Right cardiac atrium (tissue), 5 donors: ENCODE measurements at places on chromosomes 5 and 9. TPM values are rescaled to one million over a fixed set of nuclear protein-coding genes. Genes with fewer than 3 reads are reported as not detected.

Gene ACOT12
- polyA plus RNA-seq = not detected

Gene PALM2AKAP2
- polyA plus RNA-seq = 7.6 TPM

Gene PRDM9
- polyA plus RNA-seq = not detected

Gene WNT8A
- not detected for polyA plus RNA-seq

Gene TSSK1B
- polyA plus RNA-seq = 0.07 TPM

- DNase-seq = no peak
These were observed 34.3 kb upstream of the RNF130 start for GRCh38 chr5:180105827-180106312.

- no peak for DNase-seq
These were observed 5.6 kb upstream of the ARL15 start for GRCh38 chr5:54315736-54316528.

- no peak for DNase-seq
These were observed 36.6 kb downstream of the CTNNA1 start for GRCh38 chr5:138789771-138790242.

GRCh38 chr5:119541716-119542115, 87.6 kb upstream of the FAM170A start:
- DNase-seq = no peak

GRCh38 chr5:66169534-66169933, 25.4 kb downstream of the SREK1 start:
- no peak for DNase-seq
